ENCODE measurements at places on chromosomes 5 and 9.

GRCh38 chr5:177409043-177409801, at the start of gene F12:
TSS of gene F12 (minus strand) at chr5:177409564. CDS start at chr5:177409527, 37 bp downstream.
- DNase-seq, result no peak

GRCh38 chr9:9790216-9790872, 822.5 kb downstream of the PTPRD start:
- DNase-seq, result peak; percentile 23

GRCh38 chr5:103745353-103746065, 182.9 kb upstream of the NUDT12 start:
- no peak for DNase-seq

DNA sequence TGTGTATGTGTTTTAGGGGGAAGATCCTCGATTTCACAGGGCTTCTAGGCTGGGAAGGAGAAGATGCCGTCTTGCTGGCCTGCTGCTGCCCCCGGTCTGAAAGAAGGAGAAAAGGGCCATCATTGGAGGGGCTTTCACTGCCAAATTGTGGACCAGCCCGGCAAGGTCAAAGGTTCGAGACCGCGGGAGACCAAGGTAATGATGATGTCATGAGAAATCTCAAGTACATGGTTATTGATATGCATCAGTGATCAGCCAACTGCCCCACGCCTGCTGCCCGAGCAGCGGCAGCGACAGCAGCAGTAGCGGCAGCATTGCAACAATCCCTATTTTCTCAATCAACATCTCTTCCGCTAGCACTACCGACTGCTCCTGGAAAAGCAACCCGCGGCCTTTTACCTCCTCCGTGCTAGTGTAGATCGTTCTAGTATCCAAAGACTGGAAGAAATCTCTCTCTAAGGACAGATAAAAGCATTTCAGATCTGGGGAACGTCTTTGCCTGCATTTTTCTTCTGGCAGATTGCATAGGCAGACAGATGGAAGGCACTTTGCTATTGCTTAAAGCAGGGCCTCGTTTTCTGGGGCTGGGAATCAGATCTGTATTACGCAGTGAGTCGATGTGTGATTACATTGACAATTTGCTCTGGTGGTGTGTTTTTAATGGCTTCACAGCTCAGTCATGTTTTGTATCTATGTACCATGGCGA, 215.3 kb downstream of the MEF2C start:
- DNase-seq, result no peak

- no peak for DNase-seq
Observed at GRCh38 chr9:112581469-112582176, 95.0 kb downstream of the KIAA1958 start.

DNA sequence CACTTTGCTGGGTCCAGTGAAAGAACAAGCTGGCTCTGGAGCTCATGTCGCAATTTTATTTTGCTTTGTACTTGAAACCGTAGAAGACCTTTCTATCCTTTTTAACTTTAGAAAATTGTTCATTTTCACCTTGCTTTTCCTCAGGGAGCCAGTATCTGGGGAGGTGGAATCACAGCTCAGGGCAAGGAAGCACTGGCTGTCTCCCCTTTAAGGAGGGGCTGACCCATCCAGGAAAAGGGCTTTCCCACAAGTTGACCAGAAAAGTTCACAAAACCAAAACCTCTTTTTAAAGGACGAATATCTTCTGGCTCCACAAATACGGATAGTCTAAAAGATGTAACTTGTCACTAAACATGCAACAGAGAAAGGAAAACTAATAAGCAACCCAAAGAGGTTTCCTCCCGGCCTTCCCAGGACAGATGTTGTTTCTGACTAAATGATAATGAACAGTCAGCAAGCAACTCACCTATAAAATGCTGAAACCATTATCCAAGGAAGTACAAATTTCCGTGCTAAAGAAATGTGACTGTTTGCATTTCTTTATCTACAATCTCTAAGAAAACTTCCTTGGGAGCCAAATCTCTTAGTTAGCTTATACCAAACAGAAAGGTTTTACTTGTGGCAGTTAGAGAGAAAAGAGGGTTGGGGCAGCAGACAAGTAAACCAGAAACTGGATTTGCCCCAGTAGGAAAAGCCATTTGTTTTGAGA, 278.2 kb downstream of the PLK2 start:
- DNase-seq, result no peak

DNA sequence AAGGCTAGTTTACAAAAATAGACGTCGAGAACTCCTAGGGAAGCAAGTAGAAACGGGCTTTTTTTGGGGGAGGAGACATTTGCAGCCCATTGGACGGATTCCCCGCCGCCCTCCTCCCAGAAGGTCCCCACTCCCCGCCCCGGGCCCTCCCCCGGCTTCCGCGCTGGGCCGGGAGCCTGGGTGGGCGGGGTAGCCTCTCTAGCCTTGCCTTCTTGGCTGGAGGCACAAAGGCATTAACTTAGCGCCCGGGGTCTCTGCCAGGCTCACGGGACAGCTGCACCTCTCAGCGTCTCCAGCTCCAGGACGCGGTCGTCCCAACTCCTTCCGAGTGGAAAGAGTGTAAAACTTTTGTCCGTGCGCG, at the start of gene DMRTA1:
Gene DMRTA1 (plus strand): TSS at position 236 of the 361 bp plus-strand sequence. CDS start 242 bp downstream, outside the sequence.
- DNase-seq, result peak; percentile 74

DNA sequence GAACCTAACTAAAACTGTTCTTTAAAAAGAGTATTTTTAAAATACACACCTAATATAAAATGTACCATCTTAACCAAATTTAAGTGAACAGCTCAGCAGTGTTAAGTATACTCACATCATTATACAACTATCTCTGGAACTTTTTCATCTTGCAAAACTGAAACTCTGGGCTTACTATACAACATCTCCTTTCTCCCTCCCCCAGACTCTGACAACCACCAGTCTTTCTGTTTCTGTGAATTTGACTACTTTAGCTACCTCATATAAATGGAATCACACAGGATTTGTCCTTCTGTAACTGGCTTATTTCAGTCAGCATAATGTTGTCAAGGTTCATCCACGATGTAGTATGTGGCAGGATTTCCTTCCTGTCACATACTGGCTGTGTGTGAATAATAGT, 93.5 kb downstream of the FOXD1 start:
- DNase-seq, result no peak

DNA sequence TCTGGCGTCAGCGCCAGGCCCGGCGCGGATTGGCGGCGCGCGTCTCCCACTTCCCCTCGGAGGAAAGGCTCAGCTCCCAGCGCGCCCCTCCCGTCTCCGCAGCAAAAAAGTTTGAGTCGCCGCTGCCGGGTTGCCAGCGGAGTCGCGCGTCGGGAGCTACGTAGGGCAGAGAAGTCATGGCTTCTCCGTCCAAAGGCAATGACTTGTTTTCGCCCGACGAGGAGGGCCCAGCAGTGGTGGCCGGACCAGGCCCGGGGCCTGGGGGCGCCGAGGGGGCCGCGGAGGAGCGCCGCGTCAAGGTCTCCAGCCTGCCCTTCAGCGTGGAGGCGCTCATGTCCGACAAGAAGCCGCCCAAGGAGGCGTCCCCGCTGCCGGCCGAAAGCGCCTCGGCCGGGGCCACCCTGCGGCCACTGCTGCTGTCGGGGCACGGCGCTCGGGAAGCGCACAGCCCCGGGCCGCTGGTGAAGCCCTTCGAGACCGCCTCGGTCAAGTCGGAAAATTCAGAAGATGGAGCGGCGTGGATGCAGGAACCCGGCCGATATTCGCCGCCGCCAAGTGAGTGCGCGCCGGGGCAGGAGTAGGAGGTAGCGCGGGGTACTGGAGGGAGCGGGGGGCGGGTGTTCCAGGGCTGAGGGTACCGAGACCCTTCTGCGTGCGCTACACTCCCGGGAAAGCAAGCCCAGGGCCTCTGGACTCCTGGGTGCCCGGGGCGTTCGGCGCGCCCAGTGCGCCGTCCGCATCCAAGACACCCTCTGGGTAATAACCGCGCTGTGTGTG, at the start of gene MSX2:
Gene MSX2 (plus strand): TSS at position 99 of the 777 bp plus-strand sequence. CDS start 78 bp downstream, at position 177.
- peak; percentile 36 for DNase-seq

DNA sequence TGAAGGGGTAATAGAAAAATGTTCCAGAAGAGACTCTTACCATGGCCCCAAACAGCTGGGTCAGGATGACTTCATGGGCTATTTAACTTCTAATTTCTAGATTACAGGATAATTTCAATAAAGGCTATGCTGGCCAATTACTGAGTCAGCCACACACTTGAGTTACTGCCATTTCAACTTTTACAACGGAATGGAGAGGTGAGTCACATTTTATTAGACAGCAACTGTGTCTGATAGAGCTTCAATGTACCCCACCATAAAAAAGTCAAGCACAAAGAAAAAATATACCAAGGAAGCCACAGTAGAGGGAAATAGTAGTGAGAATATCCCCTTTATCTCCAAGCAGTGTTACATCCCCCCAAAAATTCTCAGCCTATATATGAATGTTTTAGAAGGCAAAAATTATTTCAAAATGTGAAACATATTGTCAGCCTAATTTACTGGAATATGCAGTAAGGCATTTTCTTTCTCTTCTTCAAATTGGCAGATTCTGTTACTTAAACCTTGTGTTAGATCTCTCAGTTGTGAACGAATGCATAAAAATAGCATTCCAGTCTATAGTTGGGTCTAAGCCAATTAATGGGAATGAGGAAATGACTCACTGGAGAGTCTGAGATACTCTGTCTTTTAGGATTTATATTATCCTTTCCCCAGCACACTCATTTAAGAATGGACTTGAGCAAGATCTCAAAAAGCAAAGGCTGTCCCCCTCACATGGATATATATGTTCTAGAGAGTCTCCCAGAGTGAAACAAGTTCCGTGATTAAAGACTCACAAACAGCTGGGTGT, 47.1 kb upstream of the RAI14 start:
- DNase-seq, result peak; percentile 93

DNA sequence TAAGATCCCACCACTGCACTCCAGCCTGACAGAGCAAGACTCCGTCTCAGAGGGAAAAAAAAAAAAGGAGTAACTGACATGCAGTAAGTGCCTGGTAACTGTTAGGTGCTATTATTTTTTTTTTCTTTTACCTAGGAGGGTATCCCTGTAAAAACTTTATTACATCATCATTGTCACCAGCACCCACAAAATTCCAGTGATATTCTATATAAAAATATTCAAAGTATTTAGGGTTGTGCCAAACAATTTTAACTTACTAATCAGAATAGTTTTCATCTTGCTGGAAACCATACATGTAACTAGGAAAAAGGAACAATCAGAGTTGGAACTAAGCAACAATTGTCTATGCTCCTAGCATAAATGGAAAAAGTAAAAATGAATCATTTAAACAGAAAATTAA, 112.4 kb downstream of the SSBP2 start:
- no peak for DNase-seq

DNA sequence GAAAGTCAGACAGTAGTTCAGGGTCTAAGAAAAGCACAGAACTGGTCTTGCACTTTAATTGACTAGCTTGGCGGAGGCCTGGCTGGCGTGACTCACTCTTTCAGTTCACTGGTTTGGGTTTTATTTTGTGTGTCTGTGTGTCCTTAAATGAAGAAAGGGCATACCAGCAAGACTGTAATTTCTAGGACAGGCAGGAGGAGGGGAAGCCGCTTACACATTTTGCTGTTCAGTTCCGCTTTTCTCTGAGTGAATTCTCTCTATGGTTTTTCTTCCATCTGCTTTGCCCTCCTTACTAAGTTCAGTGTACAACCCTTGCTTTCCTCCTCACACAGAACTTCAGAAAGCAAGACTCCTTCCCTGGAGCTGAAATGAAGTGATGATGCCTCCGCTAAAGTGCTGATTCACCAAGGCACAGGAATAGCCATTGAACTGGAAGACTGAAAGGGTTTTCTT, 150.8 kb downstream of the MEF2C start:
- DNase-seq, result no peak
